Stimulated activated CD4-positive, alpha-beta T cell treated with anti-CD3 and anti-CD28 coated beads, Interleukin-15, amount 100 ng/mL, for 24 hours (primary cell): ENCODE measurements at places on chromosomes 5 and 9.

- no peak for DNase-seq
These were observed 195.3 kb upstream of the KLF9 start for GRCh38 chr9:70609542-70610286.

- DNase-seq: no peak
These were observed 207.6 kb downstream of the FSTL4 start for GRCh38 chr5:133404724-133405123.

DNA sequence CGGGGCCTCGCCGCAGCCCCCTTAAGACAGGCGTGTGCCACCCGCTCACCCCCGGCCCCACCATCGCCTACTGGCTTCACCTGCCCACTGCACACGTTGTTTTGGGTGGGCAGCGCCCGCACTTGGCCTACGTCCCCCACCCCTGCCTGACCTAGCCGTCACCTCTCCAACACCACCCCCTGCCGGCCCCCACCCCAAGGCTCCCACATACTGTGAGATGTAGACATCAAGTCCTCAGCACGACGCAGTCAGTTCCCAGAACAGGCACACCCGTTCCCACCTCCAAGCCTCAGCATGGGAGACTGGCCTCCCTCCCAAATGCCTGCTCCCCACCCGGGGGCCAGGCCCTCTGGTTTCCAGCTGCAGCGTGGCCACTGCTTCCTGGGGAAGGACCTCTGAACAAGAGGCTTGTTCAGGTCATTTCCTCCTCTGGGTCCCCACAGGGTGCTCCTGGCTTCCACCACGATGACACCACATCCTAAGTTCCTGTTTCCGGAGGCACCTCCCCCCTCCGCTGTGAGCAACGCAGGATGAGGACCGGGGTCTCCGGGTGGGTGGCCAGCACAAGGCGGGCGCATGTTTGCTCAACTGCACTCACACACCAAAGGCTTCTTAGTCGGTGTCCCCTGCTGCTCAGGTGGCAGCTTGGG, 11.3 kb downstream of the DBN1 start:
- no peak for DNase-seq

GRCh38 chr5:102049517-102049916, 246.6 kb downstream of the SLCO4C1 start:
- DNase-seq: no peak

DNA sequence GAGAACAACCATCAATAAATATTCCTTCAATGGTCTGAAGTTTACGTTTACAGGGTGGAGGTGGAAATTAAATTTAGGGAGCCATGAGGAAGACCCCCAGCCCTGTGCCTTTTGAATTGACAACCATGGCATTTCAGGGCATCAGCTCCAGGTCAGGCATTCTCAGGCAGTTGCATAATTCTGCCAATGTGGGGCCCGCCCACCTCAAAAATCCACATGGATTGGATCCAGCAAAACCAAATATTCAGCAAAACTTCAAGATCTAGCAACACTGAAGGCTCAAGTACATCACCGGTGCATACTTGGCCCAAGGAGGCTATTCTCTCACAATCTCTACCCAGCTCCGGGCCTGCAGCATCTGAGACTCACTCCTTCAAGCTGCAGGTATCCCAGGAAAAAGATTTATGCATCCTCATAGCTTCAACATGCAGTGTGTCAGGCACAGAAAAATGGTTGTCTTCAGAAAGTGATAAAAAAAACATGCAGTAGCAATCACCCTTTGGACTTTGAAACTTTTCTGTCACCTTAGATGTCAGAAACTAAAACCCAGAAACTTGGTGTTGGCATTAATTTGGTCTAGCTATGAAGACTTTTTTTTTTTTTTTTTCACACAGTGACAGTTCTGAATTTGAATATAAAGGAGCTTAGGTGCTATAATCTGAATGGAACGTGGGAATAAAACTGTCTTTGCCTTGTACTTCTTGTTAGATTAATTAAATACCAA, 21.4 kb upstream of the ANXA2R start:
- no peak for DNase-seq

- no peak for DNase-seq
These were observed 2.3 kb upstream of the TSC1 start for GRCh38 chr9:132946631-132947295.

GRCh38 chr5:173454361-173454735, 126.1 kb upstream of the STC2 start:
- DNase-seq: no peak
